ENCODE measurements at places on chromosomes 16 and 17.

GRCh38 chr16:47905771-47906170, 250.0 kb downstream of the ABCC12 start:
- no peak for DNase-seq

DNA sequence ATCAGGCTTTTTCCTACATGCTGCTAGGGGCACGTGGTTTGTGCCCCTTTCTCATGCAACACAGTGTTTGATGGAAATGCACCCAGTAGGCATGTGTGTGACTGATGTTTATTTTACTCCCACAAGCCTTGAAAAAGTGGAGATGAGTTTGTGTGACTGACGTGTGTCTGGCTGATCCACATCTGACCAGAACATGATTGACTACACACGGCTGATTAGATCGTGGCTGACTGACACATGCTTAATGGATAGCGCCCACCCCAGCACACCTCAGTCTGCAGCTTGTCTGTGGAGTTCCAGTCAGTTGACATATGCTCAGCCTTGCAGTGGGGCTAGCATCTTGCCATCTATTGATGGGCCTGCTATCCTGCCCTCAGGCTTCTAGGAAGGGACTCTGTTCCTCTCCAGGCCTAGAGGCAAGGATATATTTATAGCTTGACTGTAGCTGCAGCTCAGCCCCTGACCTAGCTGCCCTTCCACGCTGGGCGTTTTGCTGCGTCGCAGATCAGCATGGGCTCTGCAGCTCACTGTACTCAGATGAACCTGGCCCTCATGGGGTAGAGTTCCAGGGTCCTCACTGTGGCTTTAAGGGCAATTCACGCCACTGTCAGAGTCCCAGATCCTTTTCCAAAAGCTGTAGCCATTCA, 112.3 kb downstream of the HS3ST2 start:
- DNase-seq: no peak

- DNase-seq: no peak
Measured at GRCh38 chr16:6749698-6750097, 582.9 kb upstream of the RBFOX1 start.

GRCh38 chr17:72590882-72591281, 470.1 kb downstream of the SOX9 start:
- no peak for DNase-seq

GRCh38 chr17:12349297-12349696, 316.4 kb upstream of the MYOCD start:
- no peak for DNase-seq

GRCh38 chr16:76882105-76882504, 308.9 kb upstream of the MON1B start:
- no peak for DNase-seq

- DNase-seq: no peak
Measured at GRCh38 chr17:17075125-17075781, 33.0 kb downstream of the MPRIP start.

DNA sequence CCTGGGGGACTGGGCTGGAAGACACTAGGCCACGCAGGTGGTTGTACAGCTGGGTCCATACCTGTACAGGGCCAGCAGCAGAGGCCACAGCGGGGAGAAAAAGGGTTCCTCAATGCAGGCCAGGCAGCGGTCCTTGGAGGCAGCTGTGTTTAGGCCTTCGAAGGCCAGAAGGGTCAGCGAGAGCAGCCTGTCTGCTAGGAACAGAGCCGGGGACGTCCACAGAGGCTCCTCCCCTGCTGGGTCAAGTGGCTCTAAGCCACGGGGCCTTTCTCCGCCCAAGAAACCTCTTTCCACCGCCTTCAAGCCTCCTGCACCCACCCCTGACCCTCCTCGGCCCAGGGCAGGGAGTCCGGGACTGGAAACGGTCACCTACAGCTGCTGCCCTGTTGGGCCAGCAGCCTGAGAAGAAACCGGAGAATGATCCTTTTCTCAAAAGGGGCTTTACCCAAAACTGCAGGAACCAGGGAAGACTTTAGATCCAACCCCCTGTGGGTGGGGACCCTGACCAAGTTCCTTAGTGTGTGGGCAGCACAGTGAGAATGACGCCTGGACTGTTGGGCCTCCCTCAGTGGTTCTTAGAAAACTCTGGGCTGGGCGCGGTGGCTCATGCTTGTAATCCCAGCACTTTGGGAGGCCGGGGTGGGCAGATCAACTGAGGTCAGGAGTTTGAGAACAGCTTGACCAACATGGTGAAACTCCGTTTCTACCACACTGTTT, 8.4 kb upstream of the SPATA2L start:
- DNase-seq: no peak

- no peak for DNase-seq
Measured at GRCh38 chr16:4205971-4206370, 35.9 kb downstream of the SRL start.

- DNase-seq: no peak
Measured at GRCh38 chr16:73058221-73058615, 10.3 kb upstream of the ZFHX3 start.

DNA sequence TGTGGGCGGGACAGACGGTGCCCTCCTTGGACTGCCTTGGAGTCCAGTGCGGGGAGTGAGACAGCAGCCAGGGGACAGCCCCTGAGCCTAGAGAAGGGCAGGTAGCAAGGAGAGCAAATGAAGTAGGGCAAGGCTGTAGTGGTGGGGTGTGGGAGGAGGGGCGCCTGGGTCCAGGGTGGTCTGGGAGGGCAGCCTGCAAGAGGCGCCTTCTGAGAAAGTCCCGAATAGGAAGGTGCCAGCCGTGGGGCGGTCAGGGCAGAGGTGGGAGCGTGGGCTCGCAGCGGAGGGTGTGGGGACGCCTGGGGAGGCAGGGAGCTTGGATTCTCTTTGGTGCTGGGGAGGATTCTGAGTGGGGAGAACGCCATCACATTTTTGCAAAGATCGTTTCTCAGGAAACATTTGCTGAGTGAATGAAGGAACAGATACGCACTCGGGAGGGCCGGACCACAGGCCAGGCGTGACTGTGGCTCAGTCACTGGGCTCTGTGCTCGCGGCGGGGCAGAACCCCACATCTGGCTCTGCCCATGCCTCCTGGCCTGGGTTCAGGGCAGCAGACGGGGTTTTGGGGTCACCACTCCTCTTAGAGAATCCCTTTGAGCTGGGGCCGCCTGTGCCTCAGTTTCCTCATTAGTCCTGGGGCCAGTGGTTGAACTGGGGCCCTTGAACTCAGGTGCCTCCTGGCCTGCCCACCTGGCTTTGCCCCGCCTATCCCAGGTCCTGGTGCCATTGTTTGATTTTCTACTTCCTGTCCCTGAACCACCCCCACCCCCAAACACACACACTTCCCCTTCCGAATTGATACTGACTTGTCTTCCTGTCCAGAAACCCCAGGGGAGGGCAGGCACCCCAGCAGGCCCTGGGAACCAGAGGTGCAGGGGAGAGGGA, 4.2 kb downstream of the SNN start:
- no peak for DNase-seq

GRCh38 chr16:89026121-89026612, 49.2 kb upstream of the CBFA2T3 start:
- DNase-seq: peak; percentile 39

GRCh38 chr16:52812678-52813556, 239.8 kb downstream of the CHD9NB start:
- DNase-seq: no peak

GRCh38 chr17:13273806-13274205, 256.0 kb upstream of the ELAC2 start:
- no peak for DNase-seq

DNA sequence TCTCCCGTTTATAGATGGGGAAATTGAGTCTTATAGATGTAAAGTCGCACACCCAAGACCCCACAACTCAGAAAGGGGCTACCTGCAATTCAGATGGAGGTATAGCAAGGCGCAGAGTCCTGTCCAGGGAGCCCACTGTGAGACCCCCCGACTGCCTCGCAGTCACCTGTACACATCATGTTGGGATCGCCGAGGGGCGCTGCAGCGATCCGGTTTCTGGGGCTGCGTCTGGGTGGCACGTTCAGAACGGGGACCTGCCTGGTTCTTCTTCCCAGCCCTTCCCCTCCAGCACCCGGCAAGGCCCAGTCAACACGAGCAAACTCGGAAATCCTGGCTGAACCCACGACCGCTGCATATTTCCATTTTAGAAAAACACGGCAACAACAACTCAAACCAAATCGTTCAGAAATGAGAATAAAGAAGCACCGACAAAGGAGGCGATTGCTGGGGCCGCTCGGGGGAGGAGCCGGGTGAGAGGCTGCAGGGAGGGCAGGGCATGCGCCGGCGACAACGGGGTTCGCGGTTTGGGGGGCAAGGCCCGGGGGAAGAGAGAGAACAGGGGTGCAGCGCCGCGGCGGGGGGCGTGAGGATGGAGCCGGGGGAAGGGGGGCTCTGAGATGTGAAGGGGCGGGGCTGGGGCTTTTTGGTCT, 643 bp downstream of the HSDL1 start:
- peak; percentile 25 for DNase-seq

- DNase-seq: no peak
Measured at GRCh38 chr17:45942284-45942683, 47.9 kb downstream of the MAPT start.

DNA sequence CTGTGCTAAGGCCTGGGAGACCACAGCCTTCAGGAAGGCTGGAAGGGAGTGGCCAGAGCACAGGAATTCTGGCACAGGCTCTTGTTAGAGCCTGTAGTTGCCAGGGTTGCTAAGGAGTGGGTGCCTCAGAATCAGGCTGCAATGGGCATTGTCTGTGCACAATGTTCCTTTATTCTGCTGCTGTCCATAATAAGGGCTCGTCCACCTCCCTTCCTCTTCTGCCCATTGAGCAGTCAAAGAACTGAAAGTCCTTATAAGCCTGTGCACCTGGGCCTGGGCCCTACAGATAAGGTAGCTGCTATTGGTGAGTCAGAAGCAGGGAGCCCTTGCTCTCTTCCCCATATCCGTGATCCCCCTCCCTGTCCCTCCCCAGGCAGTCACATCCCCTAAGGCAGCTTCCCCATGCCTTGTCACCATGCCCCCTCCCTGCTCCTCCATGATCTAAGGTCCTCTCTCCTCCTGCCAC, 5.4 kb upstream of the CNGB1 start:
- DNase-seq: no peak

DNA sequence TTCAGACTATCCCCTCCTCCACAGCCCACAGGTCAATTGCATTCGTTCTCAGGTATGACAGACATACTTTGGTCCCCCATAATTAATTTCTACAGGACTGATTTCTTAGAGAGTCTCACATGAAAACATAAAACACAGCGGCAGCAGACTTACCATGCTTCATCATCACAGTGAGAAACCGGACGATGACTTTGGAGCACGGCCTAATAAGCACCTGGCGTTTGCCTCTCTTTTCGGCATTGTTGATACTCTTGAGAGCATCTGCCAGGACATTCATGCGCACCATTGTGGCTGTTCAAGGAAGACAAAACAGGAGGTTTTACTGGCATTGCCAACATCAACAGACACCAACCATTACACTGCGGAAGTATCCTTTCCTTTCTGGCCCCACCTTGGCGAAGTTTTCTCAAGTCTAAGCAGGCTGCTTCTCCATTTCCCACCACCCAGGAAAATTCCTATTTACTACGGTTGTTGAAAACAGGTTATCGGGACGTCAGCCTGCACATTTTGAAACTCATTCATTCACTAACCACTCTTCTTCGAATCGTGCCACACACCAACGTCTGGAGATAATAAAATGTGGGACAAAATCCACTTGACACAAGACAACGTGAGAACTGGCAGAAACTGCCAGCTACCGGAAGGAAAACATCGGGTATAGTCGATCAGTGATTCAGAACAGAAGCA, 1.2 kb downstream of the RPS15A start:
- DNase-seq: no peak

GRCh38 chr16:22292320-22292719, 4.9 kb upstream of the POLR3E start:
- no peak for DNase-seq

GRCh38 chr16:75929046-75929445, 202.8 kb upstream of the CPHXL start:
- no peak for DNase-seq

DNA sequence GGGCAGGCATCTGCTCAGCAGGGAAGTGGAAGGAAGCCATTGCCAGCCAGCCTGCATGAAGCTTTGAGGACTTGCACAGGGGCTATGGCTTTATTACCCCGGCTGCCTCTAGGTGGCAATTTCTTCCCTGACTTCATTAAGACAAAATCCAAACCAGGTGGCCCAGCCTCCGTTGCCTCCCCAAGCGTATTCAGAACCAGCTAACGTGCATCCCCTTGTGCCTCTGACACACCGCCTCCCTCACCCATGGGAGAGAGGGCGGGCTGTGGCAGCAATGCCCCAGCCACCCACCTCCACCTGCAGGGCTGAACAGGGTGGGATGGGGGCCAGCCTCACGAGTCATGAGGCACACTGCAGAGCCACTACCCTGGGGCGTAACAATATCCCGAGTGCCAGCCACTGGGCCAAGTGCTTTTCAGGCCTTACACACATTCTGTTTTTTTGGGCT, 6.8 kb downstream of the KIFC3 start:
- DNase-seq: no peak
